Left ventricle myocardium inferior (tissue), 1 donor: ENCODE measurements at places on chromosomes 4 and X. TPM values are rescaled to one million over a fixed set of nuclear protein-coding genes. Genes with fewer than 3 reads are reported as not detected.
A peak's percentile ranks its signal among the peaks of the same experiment; 100 is the strongest.

Gene SMPX
- total RNA-seq: 726 TPM

GRCh38 chr4:181682367-181683047, 560.7 kb upstream of the TENM3 start:
- H3K36me3 ChIP-seq: no peaks in the 10 kb centered on the region
- no peak for DNase-seq
- H3K4me1 ChIP-seq: no peaks in the 10 kb centered on the region
- no peak overlapping the region for H3K27ac ChIP-seq

- no peak overlapping the region for H3K4me3 ChIP-seq
- no peak for DNase-seq
- H3K27me3 ChIP-seq: no peaks in the 10 kb centered on the region
- H3K4me1 ChIP-seq: no peaks in the 10 kb centered on the region
Observed at GRCh38 chrX:118780911-118781310, 42.7 kb upstream of the ZCCHC12 start.

- no peaks in the 10 kb centered on the region for H3K36me3 ChIP-seq
- peak overlapping the region; percentile 63 for H3K27ac ChIP-seq
- H3K4me3 ChIP-seq: no peak overlapping the region
Observed at GRCh38 chrX:41435708-41436107, 11.4 kb upstream of the NYX start.

DNA sequence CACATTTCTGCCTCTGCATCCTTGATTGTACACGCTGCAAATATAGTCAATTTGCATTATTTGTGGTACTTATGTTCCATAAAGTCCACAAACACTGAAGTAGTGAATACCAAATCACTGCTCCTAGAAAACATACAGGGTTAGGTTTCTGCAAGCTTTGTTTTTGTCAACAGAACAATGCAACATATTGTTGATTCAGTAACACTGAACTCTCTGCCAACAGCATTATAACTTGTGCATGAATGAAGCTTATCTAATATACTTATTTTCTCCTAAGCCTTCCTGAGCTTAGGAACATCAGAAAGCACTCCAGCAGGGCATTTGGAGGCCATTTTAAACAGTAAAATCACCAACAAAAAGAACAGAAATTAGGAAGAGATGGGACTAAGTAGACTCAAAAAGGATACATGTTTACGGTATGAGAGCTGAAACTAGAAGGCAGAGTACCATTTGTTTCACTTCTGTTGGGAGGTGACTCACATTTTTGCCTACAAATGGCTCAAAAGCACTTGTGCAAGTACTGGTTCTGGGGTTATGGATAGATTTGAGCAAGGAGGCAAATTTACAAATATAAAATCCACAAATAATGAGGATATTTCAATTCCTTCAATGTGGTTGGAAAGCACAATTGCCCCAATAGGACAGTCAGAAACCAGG, 14.1 kb downstream of the COX18 start:
- H3K36me3 ChIP-seq: peaks cover 68% of the 10 kb centered on the region
- DNase-seq: no peak
- H3K4me1 ChIP-seq: no peaks in the 10 kb centered on the region
- no peak overlapping the region for H3K4me3 ChIP-seq

Gene L1CAM
- total RNA-seq: 4.0 TPM

Gene PDLIM5
- 982 TPM for total RNA-seq

- H3K27ac ChIP-seq: no peak overlapping the region
- DNase-seq: no peak
- H3K36me3 ChIP-seq: no peaks in the 10 kb centered on the region
- no peaks in the 10 kb centered on the region for H3K4me1 ChIP-seq
- no peaks in the 10 kb centered on the region for H3K27me3 ChIP-seq
Observed at GRCh38 chr4:61549336-61549735, 349.2 kb downstream of the ADGRL3 start.

Gene FRG1
- total RNA-seq: 32.7 TPM

DNA sequence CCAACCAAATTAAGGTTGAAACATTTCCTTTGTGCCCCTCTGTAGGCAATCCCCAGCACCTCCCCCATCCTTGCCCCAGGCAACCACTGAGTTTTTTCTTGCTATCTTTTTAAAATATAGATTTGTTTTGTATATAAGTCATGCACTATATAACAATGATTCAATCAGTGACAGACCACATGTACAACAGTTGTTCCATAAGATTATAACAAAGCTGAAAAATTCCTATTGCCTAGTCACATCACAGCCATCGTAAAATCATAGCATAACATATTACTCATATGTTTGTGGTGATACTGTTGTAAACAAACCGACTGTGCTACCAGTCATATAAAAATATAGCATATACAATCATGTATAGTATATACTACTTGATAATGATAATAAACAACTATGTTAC, 211.9 kb upstream of the NRK start:
- no peaks in the 10 kb centered on the region for H3K27me3 ChIP-seq
- no peaks in the 10 kb centered on the region for H3K4me1 ChIP-seq
- H3K36me3 ChIP-seq: no peaks in the 10 kb centered on the region

DNA sequence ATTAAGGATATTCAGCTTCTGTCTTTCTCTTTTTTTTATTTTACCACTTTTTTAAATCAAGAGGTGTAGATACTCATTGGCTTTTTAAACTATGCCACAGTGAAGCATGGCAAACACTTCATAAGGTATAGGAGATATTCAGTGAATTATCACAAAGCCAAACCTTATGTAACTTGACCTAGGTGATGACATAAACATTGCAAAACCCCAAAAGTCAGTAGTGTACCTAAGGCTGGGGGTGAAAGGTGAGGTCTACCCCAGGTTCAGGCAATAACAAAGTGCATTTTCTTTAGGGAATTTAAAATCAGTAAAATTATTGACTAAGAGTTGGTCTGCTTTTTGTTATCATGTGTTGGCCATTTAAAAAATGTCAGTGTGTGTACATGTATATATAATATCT, 39.1 kb downstream of the CDKL5 start:
- H3K36me3 ChIP-seq: no peaks in the 10 kb centered on the region
- H3K4me3 ChIP-seq: no peak overlapping the region
- H3K27ac ChIP-seq: no peak overlapping the region
- H3K4me1 ChIP-seq: peaks cover 16% of the 10 kb centered on the region
- no peak for DNase-seq

Gene XAGE2
- total RNA-seq: not detected

- no peaks in the 10 kb centered on the region for H3K36me3 ChIP-seq
- DNase-seq: no peak
- H3K27ac ChIP-seq: no peak overlapping the region
- peaks cover 5% of the 10 kb centered on the region for H3K4me1 ChIP-seq
- peaks cover 88% of the 10 kb centered on the region for H3K27me3 ChIP-seq
Observed at GRCh38 chr4:2054217-2054616, 4.9 kb upstream of the NAT8L start.

- no peak overlapping the region for H3K4me3 ChIP-seq
- H3K27ac ChIP-seq: no peak overlapping the region
- no peaks in the 10 kb centered on the region for H3K4me1 ChIP-seq
- H3K36me3 ChIP-seq: no peaks in the 10 kb centered on the region
- no peak for DNase-seq
Observed at GRCh38 chr4:91681544-91681943, 622.2 kb upstream of the GRID2 start.

Gene PRDX4
- 34.7 TPM for total RNA-seq

GRCh38 chr4:61301271-61301670, 101.1 kb downstream of the ADGRL3 start:
- no peak overlapping the region for H3K4me3 ChIP-seq
- DNase-seq: no peak
- H3K4me1 ChIP-seq: no peaks in the 10 kb centered on the region
- no peaks in the 10 kb centered on the region for H3K36me3 ChIP-seq
- no peaks in the 10 kb centered on the region for H3K27me3 ChIP-seq

GRCh38 chrX:23731951-23732350, 11.1 kb downstream of the ACOT9 start:
- no peak overlapping the region for H3K4me3 ChIP-seq
- peaks cover 33% of the 10 kb centered on the region for H3K36me3 ChIP-seq
- no peak for DNase-seq
- H3K4me1 ChIP-seq: no peaks in the 10 kb centered on the region
- no peaks in the 10 kb centered on the region for H3K27me3 ChIP-seq

DNA sequence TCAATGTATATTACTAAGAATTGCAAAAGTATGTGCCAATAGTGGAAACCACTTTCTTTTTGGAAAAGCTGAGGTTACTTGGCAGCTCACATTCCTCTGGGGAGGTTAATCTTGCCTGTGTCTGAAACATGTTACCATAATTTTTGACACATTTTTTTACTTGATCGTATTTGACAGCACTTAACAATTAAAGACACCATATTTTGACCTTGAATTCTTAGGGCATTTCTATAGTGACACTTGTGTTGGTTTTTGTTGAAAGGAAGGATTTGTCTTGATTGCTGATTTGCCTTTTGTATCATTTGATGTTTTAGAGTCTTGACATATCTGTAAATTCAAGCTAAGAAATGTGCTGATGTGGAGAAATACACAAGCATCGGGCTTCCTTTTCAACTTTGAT, 2135.5 kb downstream of the PCDH7 start:
- no peaks in the 10 kb centered on the region for H3K4me1 ChIP-seq
- H3K27ac ChIP-seq: no peak overlapping the region
- H3K4me3 ChIP-seq: no peak overlapping the region
- no peaks in the 10 kb centered on the region for H3K36me3 ChIP-seq
- no peak for DNase-seq

Gene ERCC6L
- total RNA-seq: not detected

- DNase-seq: no peak
- no peak overlapping the region for H3K27ac ChIP-seq
- H3K36me3 ChIP-seq: no peaks in the 10 kb centered on the region
- H3K4me3 ChIP-seq: no peak overlapping the region
Observed at GRCh38 chrX:125503769-125504168, 184.1 kb downstream of the TEX13C start.

Gene NEIL3
- 0.11 TPM for total RNA-seq

GRCh38 chrX:40004246-40004535, 93.6 kb downstream of the BCOR start:
- H3K4me3 ChIP-seq: no peak overlapping the region
- H3K4me1 ChIP-seq: peaks cover 18% of the 10 kb centered on the region
- peak overlapping the region; percentile 12 for H3K27ac ChIP-seq
- no peaks in the 10 kb centered on the region for H3K27me3 ChIP-seq

Gene LRAT
- not detected for total RNA-seq

Gene SPANXD
- not detected for total RNA-seq

DNA sequence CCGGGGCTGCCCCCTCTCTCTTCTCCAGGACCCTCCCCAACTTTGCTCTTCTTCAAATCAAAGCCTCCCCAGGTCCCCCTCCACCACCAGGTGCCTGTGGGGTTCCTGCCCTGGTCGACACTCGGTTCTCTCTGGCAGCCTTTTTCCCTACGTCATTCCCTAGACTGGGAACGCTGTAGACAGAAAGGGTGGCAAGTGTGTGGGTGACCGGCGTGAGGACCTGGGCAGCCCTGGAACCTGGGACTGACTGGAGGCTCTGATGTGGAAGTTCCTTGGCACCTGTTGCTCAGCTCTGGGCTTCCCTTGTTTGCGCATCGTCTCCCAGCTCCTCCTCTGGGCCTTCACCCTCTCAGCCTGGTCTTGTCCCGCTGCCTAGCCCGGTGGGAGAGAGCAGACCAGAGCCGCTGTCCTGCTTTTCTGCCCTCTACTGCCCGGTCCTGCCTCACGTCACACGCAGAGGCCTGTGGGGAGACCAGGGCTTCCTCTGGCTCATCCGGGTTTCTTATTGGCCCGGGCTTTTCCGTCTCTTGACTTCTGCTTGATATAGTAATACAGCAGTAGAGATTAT, 1.3 kb downstream of the TACC3 start:
- DNase-seq: peak; percentile 14
- peaks cover 16% of the 10 kb centered on the region for H3K36me3 ChIP-seq
- peaks cover 62% of the 10 kb centered on the region for H3K4me1 ChIP-seq

- no peak overlapping the region for H3K27ac ChIP-seq
- DNase-seq: no peak
- peaks cover 6% of the 10 kb centered on the region for H3K36me3 ChIP-seq
- H3K4me3 ChIP-seq: no peak overlapping the region
Observed at GRCh38 chr4:86769794-86770193, 79.4 kb downstream of the SLC10A6 start.

DNA sequence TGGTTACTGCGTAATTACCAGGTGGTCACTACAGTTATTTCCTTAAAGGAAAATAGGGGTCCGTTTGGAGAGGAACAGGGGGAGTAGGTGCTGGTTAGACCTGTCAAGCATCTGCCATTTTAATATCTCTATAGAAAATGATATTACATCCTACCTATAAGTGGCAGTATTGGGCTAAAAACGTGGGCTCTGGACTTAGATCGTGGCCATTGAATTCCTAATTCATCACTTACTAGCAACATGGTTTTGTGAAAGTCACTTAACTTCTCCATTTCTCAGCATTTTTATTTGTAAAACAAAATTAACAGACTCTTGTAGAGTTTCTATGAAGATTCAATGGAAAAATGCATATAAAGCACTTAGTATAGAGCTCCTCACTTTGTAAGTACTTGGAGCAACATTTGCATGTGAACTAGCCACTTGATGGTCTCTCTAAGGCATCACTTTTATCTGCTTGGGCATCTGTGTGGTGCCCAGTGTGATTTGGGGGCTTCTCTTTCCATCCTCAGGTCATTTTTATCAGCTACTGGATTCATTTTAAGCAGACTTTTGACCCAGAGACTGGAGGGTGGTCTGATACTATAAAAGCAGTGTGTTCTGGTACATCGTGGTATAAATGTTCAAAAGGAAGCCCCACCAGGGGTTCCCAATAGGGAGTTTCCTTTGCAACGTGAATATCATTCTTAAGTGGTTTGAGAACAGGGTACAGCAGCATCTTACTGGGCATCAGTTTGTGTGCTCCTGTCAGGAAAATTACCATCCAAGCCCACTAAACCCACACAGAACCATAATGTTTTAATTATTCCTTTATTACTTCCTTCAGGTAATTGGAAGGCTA, 42.7 kb upstream of the RASSF6 start:
- H3K4me1 ChIP-seq: no peaks in the 10 kb centered on the region
- no peak overlapping the region for H3K27ac ChIP-seq
- no peaks in the 10 kb centered on the region for H3K36me3 ChIP-seq

- H3K4me3 ChIP-seq: no peak overlapping the region
- H3K4me1 ChIP-seq: peaks cover 28% of the 10 kb centered on the region
- DNase-seq: peak; percentile 45
- H3K27me3 ChIP-seq: no peaks in the 10 kb centered on the region
- H3K36me3 ChIP-seq: peaks cover 8% of the 10 kb centered on the region
Observed at GRCh38 chrX:63657821-63658220, 127.2 kb downstream of the ARHGEF9 start.

DNA sequence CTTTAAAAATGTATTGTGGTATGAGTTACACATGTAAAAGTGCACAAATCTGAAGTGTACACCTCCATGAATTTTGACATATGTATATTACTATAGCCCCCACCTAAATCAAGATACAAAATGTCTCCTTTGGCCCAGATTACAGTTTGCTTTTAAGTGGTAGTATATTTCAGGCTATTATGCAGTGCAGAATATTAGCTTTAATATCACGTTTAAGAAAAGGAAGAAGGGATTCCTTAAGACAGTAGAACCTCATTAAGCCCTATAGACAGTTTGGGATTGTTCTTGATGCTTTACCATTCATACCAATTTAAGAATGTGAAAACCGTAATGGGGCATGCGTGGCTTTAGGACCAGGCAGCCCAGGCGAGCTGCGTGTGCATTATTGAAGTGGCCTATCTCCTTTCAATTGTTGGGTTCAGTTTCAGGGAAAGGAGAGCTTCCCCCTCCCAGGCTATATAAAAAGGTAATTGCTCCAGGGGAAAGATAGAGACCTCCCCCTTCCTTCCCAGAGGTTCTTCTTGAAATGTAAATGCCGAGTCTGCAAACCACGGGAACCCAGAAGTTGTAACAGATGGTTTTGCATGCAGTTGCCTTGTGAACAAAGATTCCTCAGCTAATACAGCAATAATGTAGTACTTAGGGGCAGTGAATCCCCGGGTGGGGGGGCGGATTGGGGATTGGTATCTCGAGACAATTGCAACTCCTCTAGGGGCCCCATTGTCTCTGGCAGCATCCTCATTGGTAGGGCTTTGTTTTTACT, 106.1 kb downstream of the UCHL1 start:
- DNase-seq: no peak
- H3K27ac ChIP-seq: peak overlapping the region; percentile 94
- H3K36me3 ChIP-seq: no peaks in the 10 kb centered on the region
- H3K4me1 ChIP-seq: peaks cover 86% of the 10 kb centered on the region

Gene PRICKLE3
- 9.7 TPM for total RNA-seq
